ENCODE measurements at places on chromosomes 7 and 10.

DNA sequence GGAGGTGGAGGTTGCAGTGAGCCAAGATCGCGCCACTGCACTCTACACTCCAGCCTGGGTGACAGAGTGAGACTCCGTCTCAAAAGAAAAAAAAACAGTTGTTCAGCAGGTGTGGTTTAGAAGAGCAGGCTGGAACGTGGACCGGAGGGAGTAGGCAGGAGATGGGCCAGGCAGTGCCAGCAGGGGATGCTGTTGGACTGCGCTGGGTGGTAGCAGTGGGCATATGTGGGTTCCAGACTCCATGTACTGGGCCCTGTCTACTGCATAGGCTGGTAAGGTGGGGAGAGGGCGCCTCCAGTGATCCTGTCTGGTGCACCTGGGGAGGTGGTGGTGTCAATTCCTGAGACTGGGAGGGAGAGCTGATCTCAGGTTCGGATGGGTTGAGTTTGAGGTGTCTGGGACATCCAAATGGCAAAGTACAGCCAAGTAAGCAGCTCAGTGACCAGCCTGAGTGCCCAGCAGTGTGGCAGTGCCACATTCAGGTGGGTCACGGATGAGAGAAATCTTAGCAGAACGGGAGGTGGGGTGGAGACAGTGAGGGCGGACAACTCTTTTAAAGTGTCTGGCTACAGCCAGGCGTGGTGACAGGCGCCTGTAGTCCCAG is 25.9 kb downstream of the SFXN4 start:
- no peak for DNase-seq

DNA sequence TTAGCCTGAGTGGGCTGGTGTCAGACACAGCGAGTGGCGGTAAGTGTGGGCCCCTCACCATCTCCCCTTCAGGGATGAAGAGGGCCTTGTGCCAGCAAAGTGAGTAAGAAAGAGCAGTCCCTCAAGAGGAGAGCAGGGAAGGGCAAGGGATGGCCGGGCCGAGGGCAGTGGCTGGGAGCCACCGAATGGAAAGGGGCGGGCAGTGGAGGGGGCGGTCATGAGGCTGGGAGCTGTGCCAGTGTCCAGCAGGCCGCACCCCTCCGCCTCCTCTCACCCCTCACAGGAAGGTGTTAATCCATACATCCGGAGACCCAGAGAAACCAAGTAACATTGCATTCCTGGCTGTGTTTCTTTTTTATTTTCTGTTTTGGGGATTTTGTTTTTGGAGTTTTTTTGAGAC is 28.6 kb upstream of the RASGEF1A start:
- DNase-seq: no peak

DNA sequence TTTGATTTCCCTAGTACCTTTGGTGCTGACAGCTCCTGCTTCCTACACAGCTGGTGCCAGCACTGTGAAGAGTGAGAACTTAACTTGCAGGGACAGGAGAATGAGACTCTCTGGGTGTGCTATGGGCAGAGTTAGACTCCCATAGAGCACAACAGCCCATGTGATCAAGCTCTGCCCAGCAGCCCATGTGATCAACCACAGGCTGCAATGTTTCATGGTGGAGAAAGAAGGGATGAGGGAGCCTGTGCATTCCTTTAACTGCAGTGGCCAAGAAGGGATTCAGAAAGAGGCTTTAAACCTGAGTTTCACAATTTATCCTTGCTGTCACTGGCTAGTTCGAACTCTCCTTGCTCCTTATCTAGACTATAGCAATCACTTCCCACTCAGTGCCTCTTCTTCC is 10.0 kb upstream of the MEST start:
- no peak for DNase-seq

- no peak for DNase-seq
These were observed 74.5 kb downstream of the PKD1L1 start for GRCh38 chr7:47873762-47874161.

GRCh38 chr10:115665549-115665948 is 572.4 kb downstream of the ATRNL1 start:
- DNase-seq: no peak

DNA sequence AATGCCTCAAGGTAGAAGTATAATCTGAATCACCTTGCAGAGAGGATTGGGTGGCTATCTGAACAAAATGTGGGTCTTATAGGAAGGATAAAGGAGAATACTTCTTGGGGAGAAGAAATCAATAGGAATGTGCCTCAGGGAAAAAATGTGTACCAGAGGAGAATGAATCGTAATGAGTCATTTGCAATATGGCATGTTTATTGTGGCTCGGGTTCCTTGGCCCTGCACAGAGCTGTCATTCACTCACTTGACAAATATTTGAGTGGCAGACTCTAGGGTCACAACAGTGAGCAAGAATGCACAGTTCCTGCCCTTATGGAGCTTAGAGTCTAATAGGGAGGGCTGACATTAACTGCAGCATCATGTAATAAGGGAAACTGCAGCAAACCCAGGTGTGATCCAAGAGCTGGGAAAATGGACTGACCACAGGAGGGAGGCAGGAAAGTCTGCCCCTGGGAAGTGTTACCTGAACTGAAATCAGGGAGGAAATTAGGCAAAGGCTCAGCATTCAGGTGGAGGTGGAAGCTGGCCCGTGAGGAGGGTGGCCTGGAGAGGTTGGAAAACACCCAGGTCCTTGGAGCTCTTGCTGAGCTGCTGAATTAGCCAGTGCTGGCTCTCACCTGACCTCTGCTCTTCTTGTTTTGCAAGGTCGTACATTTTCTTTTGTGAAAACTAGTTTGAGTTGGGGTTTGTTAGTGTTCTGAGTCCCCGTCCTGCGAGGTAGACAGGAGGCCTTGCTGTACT is 203.9 kb downstream of the FRMD4A start:
- DNase-seq: no peak

- no peak for DNase-seq
These were observed 80.0 kb downstream of the COBL start for GRCh38 chr7:51236470-51237132.

- DNase-seq: no peak
These were observed 204.0 kb upstream of the ZNF32 start for GRCh38 chr10:43852644-43853214.

- DNase-seq: no peak
These were observed 53.6 kb downstream of the INSIG1 start for GRCh38 chr7:155351120-155351870.

DNA sequence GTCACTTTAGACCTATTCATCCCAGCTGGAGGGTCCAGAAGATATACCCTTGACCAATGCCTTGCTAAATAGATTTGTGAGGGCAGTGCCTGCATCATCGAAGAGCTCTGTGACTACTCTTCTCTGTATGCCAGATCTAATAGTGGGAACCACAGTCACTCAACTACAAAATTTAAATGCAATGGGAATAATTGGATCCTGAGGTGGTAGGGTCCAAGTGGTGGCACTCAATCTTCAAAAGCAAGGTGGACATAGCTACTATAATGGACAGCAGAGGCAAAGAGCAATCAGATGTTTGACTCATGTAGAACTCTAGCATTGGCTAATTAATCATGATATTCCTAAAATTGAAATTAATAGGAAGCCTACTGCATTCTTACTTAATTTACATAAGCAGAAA is 554.3 kb upstream of the GRM3 start:
- no peak for DNase-seq

- no peak for DNase-seq
These were observed 190.4 kb downstream of the SKIDA1 start for GRCh38 chr10:21334891-21335696.

- DNase-seq: no peak
These were observed 29.0 kb upstream of the EBLN1 start for GRCh38 chr10:22246680-22247391.

GRCh38 chr7:138729444-138729843 is 28.3 kb upstream of the SVOPL start:
- no peak for DNase-seq

- no peak for DNase-seq
These were observed 112.5 kb downstream of the EGFR start for GRCh38 chr7:55131142-55131929.

DNA sequence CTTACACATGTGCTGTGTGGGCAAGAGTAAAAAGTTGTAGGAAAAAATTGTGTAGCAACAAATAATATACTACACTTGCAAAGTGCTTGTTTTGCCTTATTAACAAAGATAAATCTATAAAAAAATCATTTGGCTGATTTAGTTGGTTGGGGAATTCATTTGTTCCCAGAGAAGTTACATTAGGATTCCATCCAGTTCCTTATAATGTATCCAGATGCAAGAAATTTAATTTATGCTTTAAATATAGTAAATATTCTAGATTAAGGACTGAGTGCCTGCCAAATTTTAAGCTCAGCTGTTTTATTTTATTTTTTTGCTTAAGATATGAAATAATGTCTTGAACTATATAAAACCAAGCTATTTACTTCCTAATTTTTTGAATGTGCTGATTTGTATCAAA is 1169.9 kb downstream of the NXPH1 start:
- no peak for DNase-seq

DNA sequence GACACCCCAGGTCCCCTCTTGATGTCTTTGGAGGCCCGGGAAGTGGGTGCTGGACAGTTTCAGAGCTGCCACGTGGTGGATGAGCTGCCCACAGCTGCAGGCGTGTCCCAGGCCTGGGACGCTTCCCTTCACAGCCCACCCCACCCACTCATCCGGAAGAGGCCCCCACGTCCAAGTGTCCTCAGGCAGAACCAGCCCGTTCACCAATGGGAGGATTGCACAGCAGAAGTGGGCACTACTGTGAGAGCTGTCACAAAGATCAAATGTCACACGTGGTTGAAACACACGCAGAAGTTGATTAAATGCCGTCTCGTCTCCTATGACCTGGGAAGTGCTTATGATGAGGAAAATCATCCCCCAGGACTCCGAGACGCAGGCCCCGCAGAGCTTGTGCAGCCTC is 52.9 kb downstream of the STK32C start:
- no peak for DNase-seq

GRCh38 chr10:109982123-109982522 is 25.7 kb upstream of the ADD3 start:
- DNase-seq: no peak

GRCh38 chr10:80492848-80493521 is 38.9 kb downstream of the TSPAN14 start:
- no peak for DNase-seq

- DNase-seq: no peak
These were observed 173.0 kb downstream of the PKD1L1 start for GRCh38 chr7:47775238-47775637.

DNA sequence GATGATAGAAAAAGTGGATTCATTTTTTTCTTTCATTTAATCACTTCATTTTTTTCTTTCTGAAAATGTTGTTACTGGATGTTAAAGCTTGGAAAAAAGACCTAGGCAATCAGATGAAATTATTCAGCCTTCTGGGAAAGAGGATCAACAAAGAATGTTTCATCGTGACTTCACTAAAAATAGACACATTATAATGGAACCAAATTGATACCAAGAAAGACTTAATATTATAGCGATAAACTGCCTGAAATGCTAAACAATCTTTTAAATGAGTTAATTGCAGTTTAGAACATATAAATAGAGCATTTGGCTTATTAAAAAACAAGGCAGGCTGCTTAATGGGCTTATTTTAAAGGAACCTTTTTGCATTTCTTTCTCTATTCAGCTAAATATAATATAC is 25.6 kb upstream of the TMEM229A start:
- no peak for DNase-seq

GRCh38 chr7:7882888-7883287 is 85.7 kb upstream of the GLCCI1 start:
- DNase-seq: no peak

- DNase-seq: no peak
These were observed 16.0 kb upstream of the HK1 start for GRCh38 chr10:69262292-69262751.

DNA sequence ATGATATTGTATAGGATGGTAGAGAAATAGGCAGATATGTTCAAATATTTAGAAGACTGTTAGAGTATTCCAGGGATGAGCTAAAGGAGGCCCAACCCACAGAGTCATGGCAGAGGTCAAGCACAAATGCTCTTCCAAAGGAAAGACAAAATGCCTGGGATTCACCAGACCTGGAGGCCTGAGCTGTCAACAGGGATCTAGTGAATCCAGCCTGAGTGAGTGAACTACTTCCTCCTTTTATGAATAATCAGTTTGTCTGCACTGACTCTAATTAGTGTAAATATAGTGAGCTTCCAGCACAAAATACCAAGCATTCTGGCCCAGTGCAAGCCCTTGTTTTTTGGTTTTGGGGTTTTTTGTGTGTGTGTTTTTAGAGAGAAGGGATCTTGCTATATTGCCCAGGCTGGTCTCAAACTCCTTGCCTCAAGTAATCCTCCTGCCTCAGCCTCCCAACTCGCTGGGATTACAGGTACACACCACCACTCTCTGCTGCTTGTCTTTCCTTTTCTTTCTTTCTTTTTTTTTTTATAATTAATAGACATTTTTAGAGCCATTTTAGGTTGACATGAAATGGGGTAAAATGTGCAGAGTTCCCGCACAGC is 244.4 kb downstream of the SKIDA1 start:
- no peak for DNase-seq

DNA sequence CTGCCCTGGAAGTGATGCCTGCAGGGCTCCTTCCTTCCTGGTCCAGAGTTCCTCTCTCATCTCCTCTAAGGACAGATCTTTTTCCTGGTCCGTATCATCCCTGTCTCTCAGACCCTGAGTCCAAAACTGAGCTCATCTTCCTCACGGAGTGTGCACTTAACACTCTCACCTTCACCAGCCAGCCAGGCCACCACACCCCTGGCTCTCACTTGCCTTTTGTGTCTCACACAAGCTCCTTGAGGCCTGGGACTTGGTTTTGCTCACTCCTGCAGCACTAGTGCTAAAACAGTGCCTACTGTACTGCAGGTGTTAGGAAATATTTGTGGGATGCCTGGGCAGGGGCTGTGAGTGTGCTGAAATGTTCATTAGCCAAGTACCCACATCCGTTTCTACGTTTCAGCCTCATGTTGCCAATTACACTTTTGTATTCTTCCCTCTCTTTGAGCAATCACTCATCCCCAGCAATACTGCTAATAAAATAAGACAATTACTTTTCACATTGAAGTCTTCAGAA is 21.4 kb upstream of the PARP12 start:
- DNase-seq: no peak

DNA sequence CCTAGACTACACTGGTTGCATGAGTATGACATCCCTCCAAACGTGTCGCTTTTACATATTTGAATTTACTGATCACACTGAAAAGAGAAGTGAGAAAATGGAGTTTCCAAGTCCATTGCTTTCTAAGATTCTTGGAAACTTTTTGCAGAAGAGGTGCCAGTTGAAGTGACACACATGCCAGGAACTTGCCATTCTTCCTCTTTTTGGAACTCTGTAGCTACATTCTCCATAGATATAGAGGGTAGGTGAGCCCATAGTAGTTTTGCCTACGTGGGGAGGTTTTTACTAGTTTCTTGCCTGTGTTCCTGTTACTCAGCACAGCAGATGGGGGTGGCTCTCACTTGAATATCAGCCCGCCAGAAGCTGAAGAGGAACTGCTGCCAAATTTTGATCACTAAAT is 286.6 kb upstream of the NRP1 start:
- no peak for DNase-seq
